ENCODE measurements at places on chromosomes 12 and 14.

DNA sequence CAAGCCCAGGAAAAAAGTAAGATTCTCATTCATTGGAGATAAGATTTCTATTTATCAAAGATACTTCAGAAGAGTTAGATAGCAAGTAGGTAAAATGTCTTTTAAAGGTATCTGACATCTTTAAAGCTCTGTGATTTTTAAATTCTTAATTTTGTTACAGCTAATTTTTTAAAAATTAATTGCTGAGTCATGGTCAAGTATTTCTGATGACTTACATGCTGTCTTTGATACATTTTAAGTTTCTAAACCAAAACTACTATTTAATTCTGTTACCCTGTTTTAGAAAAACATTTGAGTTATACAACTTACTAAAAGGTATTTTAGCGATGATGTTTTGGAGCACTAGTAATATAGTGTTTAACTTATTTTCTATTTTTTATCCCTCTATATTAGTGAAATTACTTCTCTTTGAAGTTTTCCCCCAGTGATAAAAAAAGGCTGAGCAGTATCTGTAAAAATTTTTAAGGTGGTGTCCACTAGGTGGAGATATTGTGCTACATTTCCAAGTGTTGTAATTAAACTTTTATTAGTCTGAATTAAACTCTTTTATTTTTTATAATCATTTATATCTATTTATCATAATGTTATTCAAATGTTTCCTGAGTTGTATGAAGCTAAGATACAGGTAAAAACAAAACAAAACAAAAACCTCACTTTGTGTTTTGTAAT, 11.5 kb downstream of the ALG10 start:
- no peak for DNase-seq

DNA sequence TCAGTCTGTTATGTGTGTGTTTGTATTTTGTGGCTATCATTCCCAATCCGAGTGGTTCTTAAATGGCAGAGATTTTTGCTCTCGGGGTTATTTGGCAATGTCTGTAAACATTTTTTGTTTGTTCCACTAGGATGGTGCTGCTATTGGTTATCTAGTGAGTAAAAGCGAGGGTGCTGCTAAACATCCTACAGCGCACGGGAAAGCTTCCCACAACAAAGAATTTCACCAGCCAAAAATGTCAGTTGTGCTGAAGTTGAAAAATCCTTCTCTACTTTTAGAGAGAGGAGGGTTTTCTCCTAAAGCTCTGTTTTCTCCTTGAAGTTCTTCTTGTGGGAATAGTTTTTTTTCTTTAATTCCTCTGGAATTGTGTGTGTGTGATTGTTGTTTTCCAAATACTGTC, 2.4 kb downstream of the EXD2 start:
- DNase-seq, result no peak

DNA sequence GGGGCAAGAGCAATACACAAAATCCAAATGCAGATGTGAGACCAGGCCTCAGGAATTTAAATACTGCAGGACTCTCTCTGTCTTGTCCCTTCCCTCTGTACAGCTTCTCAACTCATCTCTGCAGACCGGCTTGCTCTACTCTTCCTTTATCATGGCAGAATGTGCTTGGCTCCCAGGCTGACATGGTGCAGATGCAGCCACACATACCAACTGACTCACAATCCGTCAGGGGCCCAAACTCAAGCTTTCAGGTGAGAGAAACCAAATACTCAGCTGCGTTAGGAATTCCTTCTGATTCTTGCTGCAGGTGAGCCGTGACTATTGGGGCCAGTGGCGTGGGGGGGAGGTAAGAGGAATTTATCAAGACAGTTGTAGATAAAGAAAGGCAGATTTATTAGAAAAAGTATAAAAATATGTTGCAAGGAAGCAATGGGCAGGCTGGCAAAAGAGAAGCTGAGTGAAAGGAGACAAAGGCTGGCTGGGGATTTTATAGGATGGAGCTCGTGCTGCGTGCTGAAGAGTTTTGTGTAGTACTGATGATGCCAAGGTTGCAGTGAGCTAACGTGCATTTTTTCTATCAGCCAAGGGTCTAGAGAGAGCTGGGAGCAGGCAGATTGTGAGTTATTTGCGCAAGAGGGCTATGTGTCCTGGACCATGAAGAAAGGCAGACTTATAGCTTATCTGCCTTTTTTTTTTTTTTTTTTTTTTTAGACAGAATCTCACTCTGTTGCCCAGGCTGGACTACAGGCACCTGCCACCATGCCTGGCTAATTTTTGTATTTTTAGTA, 5.0 kb upstream of the LGALS3 start:
- DNase-seq, result no peak

DNA sequence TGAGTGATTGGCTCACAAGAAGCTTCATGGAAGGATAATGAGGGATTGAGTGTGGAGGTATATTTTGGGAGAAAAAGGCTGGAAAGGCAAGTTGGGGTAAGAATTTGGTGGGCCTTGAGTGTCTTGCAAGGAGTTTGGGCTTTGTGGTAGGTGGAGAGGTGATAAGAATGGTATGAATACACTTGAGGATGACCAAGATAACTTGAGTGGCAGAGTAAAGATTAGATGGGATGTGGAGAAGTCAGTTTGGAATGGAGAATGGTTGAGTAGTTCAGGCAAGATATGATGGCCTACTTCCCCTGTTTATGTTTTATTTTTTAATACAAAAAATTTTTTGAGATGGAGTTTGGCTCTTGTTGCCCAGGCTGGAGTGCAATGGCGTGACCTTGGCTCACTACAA, 9.1 kb downstream of the ADCK1 start:
- DNase-seq, result no peak

- DNase-seq, result no peak
Observed at GRCh38 chr12:88737838-88738472, 157.7 kb upstream of the KITLG start.

- DNase-seq, result no peak
Observed at GRCh38 chr12:41250748-41251147, 62.6 kb downstream of the PDZRN4 start.

GRCh38 chr12:1117970-1118563, 127.0 kb downstream of the ERC1 start:
- peak; percentile 42 for DNase-seq

DNA sequence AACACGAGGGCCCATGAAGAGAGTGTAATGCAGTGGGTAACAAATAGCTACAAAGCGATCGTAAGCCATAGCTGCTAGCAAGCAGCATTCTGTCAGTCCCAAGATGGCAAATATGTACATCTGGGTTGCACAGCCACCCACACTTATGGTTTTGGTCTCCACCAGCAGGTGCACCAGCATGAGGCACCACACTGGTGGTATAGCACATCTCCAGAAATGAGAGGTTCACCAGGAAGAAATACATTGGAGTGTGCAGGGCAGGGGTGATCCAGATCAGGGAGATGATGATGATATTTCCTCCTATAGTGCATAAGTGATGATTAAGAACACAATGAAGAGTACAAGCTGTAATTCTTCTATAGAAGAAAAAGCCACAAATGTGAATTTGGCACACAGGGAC, 26.4 kb upstream of the OR10A7 start:
- no peak for DNase-seq

- no peak for DNase-seq
Observed at GRCh38 chr12:114404926-114405518, 922 bp downstream of the TBX5 start.

- DNase-seq, result no peak
Observed at GRCh38 chr14:31884776-31885379, 192.2 kb upstream of the ARHGAP5 start.

- no peak for DNase-seq
Observed at GRCh38 chr14:86091811-86092210, 561.9 kb downstream of the FLRT2 start.

- DNase-seq, result no peak
Observed at GRCh38 chr12:48796976-48797375, 8.1 kb upstream of the ADCY6 start.

- no peak for DNase-seq
Observed at GRCh38 chr12:62632411-62632918, 165.8 kb downstream of the MON2 start.

- no peak for DNase-seq
Observed at GRCh38 chr12:51838036-51838435, 10.5 kb downstream of the FIGNL2 start.

DNA sequence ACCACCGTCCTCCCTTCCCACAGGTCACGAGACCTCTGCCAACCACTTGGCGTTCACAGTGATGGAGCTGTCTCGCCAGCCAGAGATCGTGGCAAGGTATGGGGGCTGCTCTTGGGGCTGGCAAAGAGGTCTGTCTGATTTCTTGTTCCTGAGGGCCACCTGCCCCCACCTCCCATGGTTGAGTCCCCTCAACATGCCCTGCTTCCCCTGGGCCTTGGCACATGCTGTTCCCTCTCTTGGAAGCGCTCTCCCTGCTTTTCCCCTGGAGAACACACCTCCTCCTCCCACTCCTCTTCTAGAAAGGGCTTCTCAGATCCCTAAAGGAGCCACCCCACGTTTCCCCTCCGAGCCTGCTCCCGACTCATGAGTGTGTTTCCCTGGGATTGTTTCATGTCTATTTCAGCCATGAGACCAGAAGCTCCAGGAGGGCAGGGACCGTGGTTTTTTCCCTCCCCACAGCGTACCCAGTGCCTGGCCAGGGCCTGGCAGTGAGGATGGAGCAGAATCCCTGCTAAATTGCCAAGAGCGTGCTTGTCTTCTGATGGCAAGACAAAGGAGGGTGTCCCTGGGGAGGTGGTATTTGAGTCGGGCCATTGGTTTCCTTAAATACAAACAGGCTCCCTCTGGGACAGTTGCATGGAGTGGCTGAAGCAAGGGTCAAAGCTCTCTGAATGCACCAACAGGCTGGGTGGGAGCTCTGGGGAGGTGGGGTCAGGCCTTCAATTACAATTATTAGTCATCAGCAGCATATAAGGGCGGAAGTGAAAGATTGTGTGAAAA, 34.1 kb downstream of the CYP46A1 start:
- DNase-seq, result no peak

- no peak for DNase-seq
Observed at GRCh38 chr14:104792945-104793702, 2.4 kb downstream of the AKT1 start.

GRCh38 chr12:43653289-43653915, 101.4 kb upstream of the ADAMTS20 start:
- DNase-seq, result no peak

GRCh38 chr14:64628940-64629408, 75.2 kb upstream of the PLEKHG3 start:
- no peak for DNase-seq

DNA sequence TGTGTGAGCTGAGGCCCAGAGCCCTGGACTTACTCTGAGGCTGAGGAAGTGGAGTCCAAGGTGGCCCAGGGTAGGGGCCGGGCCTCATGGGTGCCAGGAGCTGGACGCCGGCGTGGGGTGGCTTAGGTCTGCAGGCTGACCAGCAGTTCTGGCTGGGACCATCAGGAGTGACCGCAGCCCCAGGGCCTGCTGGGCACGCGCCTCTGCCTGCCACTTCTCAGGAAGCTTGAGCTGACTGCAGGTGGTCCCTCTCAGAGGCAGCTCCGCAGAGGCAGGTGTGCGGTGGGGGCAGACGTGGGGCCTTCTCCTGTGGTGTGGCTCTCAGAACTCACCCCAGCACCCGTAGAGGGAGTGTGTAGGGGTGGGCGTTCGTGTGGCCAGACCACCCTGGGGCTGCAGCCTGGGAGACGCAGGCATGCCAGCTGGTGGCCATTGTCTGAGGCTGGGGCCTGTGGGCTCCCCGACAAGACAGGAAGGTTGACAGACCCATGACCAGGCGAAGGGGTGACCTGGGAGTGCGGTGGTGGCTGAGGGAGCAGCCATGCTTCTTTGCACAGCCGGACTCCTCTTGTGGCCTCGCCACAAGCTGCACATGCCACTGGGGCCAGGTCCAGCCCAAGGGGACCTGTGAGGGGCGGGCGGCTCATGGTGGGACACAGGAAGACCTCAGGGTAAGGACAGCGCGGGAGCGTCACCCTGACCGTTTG, 40.0 kb upstream of the TEX22 start:
- no peak for DNase-seq

Measured in NCI-H2227 treated with DMSO at 0.1 percent for 48 hours (cell line).